Airway epithelial cell (primary cell): ENCODE measurements at places on chromosomes 6 and 20. TPM values are rescaled to one million over a fixed set of nuclear protein-coding genes. Genes with fewer than 3 reads are reported as not detected.

The CALHM4 gene
- 0.09 TPM in 1 of 2 replicates, not detected in the other for total RNA-seq

The ENPP5 gene
- 0.74 and 0.92 TPM in 2 replicates for total RNA-seq

The NKX2-4 gene
- total RNA-seq, result not detected in 2 replicates

The WFDC12 gene
- total RNA-seq, result not detected in 2 replicates

The SLC17A1 gene
- not detected in 2 replicates for total RNA-seq

The GPX5 gene
- not detected in 2 replicates for total RNA-seq

The CLPSL2 gene
- 5.1 TPM in 1 of 2 replicates, not detected in the other for total RNA-seq

The SAMD5 gene
- total RNA-seq, result 0.37 and 0.56 TPM in 2 replicates

The GSTA1 gene
- total RNA-seq, result 0.28 and 0.63 TPM in 2 replicates

The THBS2 gene
- total RNA-seq, result 3.3 and 3.9 TPM in 2 replicates

The RNF217 gene
- 9.9 and 11.9 TPM in 2 replicates for total RNA-seq

The RSPH4A gene
- not detected in 2 replicates for total RNA-seq

The BPIFA1 gene
- 0.35 and 0.42 TPM in 2 replicates for total RNA-seq

The ADGB gene
- total RNA-seq, result not detected in 2 replicates

The LEMD2 gene
- 48.4 and 55.4 TPM in 2 replicates for total RNA-seq

The FAM162B gene
- 0.14 TPM in 1 of 2 replicates, not detected in the other for total RNA-seq

The DNAAF9 gene
- 7.4 and 11.2 TPM in 2 replicates for total RNA-seq

The DEF6 gene
- total RNA-seq, result 37.3 and 40.5 TPM in 2 replicates

The C6orf47 gene
- total RNA-seq, result 17.0 and 18.1 TPM in 2 replicates

The PTCRA gene
- not detected in 2 replicates for total RNA-seq

The KCNK5 gene
- total RNA-seq, result 0.07 TPM in 1 of 2 replicates, not detected in the other

The HLA-DMB gene
- total RNA-seq, result not detected in 2 replicates

The SALL4 gene
- 0.05 and 0.07 TPM in 2 replicates for total RNA-seq

The GNAS-AS1 gene
- 0.42 and 2.0 TPM in 2 replicates for total RNA-seq

The C20orf204 gene
- 0.14 and 0.74 TPM in 2 replicates for total RNA-seq

The STX11 gene
- 1.5 and 1.7 TPM in 2 replicates for total RNA-seq

The PROKR2 gene
- not detected in 2 replicates for total RNA-seq

The CST5 gene
- not detected in 2 replicates for total RNA-seq

The RAMACL gene
- total RNA-seq, result 0.05 and 0.21 TPM in 2 replicates

The MAPK14 gene
- total RNA-seq, result 46.7 and 48.8 TPM in 2 replicates
